ENCODE measurements at places on chromosomes 13 and 19.

GRCh38 chr19:30521937-30522336, 149.8 kb downstream of the ZNF536 start:
- DNase-seq, result no peak

DNA sequence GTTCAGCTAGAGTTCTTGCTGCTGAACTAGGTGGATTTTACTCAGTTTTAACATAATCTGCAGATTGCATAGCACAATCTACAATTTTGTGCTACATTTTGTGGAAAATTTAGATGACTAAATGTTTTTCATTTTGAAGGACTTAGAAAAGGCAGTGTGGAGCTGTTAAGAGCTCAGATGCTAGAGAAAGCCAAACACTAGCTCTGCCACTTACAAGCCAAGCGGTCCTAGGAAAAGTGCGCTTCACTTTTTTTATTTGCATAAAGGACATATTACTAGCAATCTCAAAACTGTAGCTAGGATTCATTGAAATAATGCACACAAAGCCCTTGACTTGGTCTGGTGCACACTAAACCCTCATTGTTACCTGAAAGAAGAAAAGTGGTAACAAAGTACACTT, 8.1 kb upstream of the CSNK1A1L start:
- DNase-seq, result no peak

DNA sequence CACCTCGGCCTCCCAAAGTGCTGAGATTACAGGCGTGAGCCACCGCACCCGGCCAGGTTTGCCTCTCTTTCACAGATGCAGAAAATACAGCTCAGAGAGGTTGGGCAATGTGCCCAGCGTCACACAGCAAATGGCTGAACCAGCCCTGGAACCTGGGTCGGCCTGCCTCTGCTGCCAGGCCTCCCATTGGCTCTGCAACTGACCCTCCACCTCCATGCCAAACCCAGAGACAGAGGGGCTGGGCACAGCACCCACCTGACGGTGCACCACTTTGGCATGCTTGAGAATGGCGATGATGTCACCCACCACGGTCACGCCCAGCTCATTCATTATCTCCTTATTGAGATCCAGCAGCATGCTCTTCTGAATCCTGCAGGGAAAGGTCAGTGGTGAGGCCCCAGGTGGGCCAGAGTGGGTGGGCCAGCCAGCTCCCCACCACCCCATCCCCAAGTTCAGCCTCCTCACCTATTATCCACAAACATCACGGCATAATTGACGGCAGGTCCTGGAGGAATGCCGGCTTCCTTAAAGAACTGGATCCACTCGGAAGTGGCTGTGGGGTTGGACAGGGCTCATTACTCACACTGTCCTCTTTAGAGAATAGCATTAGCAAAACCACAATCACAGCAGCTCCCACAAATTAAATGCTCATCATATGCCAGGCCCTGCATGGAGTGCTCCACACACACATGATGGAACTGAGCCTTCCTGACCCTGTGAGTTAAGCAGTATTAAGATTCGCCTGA, 12.2 kb downstream of the C19orf47 start:
- no peak for DNase-seq

- DNase-seq, result no peak
These were observed 546.6 kb downstream of the DCT start for GRCh38 chr13:93932901-93933300.

GRCh38 chr19:35138305-35138892, at the start of gene FXYD1:
Gene FXYD1, plus strand, starts transcription at chr19:35138824. Its CDS starts 1,256 bp downstream, at chr19:35140080.
- DNase-seq, result no peak

- DNase-seq, result no peak
These were observed at the start of gene CD79A for GRCh38 chr19:41876847-41877832. Gene CD79A, plus strand, starts transcription at chr19:41877279. Its CDS starts 26 bp downstream, at chr19:41877305.

- DNase-seq, result no peak
These were observed 238.0 kb upstream of the SOX21 start for GRCh38 chr13:94950303-94950702.

GRCh38 chr13:49678191-49678914, 12.9 kb downstream of the EBPL start:
- no peak for DNase-seq

GRCh38 chr13:50950849-50951248, 41.3 kb downstream of the RNASEH2B start:
- DNase-seq, result no peak

GRCh38 chr13:112652512-112653070, 37.2 kb upstream of the ATP11A start:
- DNase-seq, result no peak

DNA sequence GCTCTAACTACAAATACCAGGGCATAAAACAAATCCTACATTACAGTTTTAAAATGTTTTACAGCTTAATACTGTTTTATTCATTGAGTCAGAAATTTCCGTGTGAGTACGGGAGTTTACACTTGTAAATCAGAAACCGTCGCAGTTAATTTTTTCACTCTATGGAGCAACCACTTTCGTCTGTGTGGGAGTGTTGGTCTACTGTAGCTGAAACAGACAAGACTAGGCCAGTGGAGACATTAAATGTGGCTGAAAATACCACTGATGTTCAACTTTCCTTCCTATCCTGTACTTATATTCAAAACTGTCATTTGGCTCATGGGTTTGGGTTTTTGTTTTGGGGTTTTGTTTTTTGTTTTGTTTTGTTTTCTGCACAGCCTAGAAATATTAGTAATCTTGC, 268.7 kb downstream of the DCT start:
- no peak for DNase-seq

- no peak for DNase-seq
These were observed 238.1 kb upstream of the SERP2 start for GRCh38 chr13:44135566-44135965.

DNA sequence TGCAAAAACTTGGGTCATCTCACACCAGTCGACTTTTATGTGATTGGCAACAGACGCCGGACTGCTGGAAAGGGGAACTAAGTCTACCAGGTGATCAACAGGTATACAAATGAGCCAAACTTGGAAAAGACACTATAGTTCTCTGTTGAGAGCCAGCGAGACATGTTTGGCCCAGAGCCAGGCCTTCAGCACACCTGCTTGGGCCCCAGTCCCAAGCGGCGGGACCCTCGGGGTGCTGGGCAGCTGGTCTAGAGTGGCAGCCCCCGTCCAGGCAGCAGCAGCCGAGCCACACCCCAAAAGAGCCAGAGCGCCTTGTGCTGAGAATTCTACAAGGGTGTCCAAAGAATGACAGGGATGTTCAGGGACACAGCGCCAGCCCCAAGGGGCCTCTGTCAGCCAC, 28.0 kb downstream of the NAXD start:
- DNase-seq, result no peak

DNA sequence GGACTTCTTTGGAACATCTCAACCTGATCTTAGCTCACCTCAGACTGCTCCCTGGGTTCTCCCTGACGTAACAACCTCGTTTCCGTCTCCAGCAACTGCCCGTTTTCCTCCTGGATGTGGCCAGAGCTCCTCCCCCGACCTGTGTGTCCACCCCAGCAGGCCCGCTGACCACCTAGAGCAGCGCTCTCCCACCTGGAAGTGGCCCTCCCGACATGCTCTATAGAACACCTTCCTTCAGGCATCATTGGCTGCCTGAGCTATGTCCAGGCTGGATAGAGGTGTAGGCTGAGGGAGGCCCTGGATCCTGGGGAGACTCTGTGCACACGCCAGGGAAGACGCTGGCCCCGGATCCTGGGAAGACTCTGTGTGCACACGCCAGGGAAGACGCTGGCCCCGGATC, 81.3 kb downstream of the TEX29 start:
- no peak for DNase-seq

DNA sequence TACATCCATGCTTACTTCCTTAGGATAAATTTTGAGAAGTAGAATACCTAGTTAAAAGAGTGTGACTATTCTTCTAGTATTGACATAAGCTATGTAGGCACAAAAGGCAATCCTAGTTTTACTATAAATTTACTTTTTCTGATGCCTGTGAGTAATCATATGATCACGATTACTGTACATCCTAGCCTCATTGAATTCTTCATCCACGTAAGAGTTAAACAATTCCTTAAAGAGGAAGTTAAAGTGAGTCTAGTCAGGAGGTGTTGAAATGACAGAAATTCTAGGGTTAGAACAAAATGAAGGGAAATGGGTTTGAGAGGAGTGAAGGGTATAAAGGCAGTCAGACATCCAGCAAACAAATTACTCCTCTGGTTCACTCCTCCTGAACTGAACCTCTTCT, at the start of gene ACOD1:
ACOD1 (plus strand) TSS at position 363 of the 400 bp plus-strand sequence. CDS start 48 bp downstream, outside the sequence.
- no peak for DNase-seq

DNA sequence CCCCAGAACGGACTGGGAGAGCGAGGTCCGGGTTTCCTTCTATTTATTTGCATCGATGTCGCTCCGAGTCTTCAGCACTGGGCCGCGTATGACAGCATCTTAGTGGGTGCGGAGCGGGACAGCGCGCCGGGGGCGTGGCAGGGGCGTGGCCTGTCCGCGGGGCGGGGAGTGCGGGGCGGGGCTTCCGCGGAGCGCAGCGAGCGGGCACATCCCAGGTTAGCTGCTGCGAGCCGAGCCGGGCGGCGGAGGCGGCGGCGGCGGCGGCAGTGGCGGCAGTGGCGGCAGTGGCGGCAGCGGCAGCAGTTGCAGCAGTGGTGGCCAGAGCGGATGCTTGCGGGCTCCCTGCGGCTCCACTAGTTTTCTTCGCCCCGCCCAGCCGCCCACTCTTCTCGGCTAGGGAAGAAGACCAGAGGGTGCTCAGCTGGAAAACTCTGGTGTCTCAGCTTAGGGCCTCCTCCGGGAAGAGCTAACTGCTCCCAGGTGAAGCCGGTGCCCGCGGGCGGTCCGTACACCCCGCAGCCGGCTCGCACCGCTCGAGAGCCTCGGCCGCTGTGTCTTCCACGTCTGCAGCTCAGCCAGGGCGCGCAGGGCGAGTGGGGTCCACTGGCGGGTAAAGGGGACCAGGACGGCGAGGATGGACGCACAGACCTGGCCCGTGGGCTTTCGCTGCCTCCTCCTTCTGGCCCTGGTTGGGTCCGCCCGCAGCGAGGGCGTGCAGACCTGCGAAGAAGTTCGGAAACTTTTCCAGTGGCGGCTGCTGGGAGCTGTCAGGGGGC, at the start of gene GPC5:
GPC5 (plus strand) TSS at position 209 of the 776 bp plus-strand sequence.
- peak; percentile 84 for DNase-seq

DNA sequence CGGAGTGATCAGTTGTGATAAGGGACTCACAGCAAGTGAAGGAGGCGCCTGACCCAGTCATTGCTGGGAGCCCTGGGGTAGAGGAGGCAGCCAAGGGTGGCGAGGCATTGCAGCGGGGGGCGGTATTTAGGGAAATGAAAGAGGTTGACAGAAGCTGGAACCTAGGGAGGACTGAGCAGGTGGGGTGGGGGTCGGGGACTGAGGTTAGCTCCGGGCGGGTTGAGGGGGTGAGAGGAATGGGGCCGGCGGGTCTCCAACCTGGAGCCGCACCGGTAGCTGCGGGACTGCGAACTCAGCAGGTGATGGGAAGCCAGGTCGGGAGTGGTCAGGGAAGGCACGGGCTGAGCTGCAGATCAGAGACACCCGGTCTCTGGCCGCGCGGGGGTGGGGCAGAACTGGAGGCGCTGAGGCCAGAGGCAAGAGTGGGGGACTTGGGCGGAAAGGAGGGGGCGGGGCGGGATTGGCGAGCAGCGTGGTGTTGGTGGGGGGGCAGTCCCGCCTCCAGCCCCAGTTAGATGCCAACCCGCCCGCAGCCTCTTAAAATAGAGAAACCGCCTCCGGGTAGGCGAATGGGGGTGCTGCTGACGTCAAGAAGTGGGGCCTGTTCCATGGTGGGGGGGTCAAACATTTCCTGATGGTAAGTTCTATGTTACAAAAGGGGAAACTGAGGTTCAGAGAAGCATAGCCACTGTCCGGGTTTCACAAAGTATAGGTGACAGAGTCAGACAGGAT, 1.5 kb downstream of the MAST3 start:
- no peak for DNase-seq

- DNase-seq, result no peak
These were observed 2.7 kb downstream of the RFX1 start for GRCh38 chr19:14003251-14004055.

DNA sequence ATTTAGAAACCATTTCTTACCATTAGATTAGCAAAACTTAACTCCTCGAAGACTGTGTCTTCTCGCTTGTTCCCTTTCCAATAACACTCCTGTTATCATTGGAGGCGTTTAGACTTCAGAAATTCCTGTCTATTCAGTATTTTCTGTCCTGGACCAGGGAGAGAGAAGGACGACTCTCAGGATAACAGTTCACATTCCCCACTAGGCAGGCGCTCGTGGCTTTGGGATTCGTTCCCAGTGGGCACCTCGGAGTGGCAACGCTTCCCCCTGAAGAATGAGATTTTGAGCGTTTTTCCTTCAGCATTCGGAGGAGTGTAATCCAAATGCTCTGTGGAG, 429 bp upstream of the ZNF225 start:
- no peak for DNase-seq

DNA sequence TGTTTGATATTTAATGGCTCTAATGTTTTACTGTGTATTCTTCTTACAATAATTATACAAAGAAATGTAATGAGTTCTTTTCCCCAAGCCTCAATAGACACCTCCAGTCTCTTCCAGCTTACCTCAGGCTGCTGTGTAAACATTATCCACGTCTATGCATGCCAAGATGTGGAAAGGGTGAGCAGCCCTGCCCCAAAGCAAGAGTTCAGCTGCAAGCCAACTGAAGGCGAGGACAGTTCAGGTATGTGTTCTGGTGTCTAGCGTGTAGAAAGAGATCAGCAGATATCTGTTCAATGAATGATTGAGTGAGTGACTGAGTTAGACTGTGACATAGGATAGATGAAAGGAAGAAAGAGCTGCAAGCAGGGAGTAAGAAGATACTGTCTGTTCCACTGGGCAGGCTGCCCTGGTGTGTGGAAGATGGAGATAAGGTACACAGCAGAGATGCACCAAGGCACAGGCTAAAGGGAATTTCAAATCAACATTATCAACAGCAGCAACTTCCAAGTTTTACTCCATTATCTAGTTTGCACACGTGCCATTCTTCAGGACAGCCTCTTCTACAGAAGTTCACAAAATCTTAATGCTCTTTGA, 66.0 kb downstream of the LATS2 start:
- DNase-seq, result no peak

GRCh38 chr19:7778081-7778480, 15.0 kb downstream of the CLEC4M start:
- no peak for DNase-seq

- no peak for DNase-seq
These were observed 397.6 kb downstream of the LIG4 start for GRCh38 chr13:107817647-107818287.

- DNase-seq, result peak; percentile 46
These were observed 33.8 kb upstream of the GARRE1 start for GRCh38 chr19:34220472-34221063.

- no peak for DNase-seq
These were observed 62.2 kb upstream of the NBEA start for GRCh38 chr13:34879851-34880250.

- DNase-seq, result no peak
These were observed 155.1 kb downstream of the SUCLA2 start for GRCh38 chr13:47845981-47846380.

- no peak for DNase-seq
These were observed 3.8 kb upstream of the RETN start for GRCh38 chr19:7665076-7665475.

DNA sequence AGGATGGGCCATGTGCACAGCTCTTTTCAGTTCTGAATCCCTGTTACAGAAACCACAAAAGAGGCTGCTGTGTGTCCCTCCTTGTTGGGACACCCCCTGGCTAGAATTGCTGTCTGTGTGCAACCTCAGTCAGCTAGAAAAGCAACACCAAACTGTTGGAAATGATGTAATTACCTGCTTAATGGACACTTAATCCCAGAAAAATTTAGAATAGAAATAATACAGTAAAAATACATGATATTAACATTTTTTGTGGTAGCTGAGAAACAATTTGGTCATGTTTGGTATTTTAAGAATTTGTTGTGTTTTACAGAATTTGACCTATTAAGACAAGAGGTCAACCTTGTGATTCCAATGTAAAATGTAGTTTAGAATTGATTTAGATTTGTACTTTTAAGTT, 46.8 kb downstream of the FAM124A start:
- no peak for DNase-seq

- no peak for DNase-seq
These were observed 20.3 kb upstream of the RFC3 start for GRCh38 chr13:33797622-33798021.

Measured in CD4-positive, alpha-beta T cell (primary cell).